ENCODE measurements at places on chromosomes 1 and 21.
A peak's percentile ranks its signal among the peaks of the same experiment; 100 is the strongest.

- no peak for DNase-seq
These were observed 116.8 kb downstream of the LRRC53 start for GRCh38 chr1:74395571-74395970.

DNA sequence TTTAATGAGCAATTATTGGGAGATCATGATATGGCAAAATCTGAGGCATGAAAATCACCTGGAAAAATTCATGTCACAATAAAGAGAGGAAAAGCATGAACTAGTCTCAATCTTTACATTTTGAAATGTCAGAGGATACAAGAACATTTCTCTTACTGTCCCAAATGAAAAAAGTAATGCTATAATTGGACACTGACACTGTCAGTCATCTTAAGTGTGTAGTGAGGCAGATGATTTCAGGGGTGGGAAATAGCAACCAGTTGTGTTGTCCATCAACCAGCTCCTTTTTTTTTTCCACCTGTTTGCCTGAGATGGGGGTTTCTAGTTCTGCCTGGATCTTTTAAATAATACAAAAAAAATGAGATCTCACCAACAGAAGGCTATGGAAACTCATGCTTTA is 646.2 kb downstream of the KCNT2 start:
- no peak for DNase-seq

DNA sequence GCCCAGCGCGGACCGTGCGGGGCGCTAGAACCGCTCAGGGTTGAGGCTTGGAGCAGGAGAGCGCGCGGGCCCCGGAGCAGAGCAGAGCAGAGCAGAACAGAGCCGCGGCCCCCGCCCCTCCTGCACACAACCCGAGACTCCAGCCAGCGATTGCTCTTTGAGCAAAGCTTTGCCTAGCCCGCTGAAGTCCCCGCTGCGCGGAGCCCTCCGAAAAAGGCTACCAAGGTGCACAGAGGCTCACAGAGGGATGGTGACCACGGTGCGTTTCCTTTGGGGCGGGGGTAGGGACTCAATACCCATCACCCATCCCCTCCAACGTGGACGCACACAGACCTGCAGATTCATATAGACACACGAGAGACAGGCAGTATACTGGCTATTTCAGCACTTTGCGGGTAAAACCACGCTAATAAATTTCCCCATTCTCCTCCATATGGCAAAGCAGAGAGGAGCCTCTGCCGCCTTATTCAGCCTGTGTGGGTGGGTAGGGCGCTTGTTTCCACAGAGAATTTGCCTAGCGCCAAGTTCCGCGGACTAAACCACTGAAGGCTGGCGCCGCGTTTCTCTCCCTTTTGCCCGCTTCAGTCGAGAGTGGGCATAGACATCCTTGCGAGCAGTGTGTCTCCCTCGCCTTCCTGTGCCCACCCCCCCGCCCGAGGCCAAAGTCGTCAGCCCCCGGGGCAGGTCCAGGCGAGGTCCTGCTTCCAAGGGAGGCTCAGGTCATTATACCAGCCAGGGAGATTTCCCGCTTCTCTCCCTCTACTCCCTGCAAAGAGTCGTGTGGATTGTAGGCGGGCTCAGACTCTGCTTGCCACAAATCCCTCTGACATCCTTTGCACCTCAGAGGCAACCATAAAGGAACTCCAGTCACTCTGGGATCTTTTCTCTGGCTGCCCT is 8.5 kb downstream of the HLX start:
- DNase-seq: no peak

GRCh38 chr1:229094476-229095311 is 176.2 kb upstream of the RAB4A start:
- DNase-seq: no peak

DNA sequence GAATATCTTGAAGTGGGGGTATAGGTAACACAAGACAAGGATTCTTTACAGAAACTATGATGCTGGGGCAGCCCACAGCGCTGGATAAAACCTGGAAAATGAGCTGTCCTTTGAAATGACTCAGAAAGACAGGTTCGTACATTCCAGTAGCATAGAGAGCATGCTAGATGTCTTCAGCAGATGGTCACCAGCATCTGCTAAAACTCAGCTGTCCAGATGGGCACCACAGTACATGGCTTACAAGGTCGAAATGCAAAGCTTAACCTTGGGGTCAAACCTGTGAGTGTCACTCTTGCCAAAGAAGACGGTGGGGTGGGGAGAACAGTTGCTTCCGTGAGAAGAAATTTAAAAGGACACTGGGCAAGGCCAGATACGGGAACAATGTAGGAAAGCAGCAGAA is 41.3 kb upstream of the TRIM45 start:
- no peak for DNase-seq

DNA sequence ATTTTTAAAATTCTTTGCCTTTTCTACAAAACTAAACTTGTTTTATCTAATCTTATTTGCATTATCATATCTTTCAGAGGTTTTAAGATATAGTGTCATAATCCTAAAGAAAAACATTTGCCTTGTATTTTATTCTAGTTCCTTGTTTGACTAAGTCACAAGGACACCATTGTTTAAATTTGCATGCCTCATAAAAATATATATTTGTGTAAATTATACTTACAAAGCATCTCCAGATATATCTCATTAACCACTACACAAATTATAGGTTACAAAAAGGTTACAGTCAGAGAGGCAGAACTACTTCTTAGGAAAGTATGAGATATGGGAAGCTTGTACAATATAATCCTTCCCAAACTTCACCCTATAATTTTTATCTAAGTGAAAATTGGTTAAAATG is 4.2 kb upstream of the RGS13 start:
- DNase-seq: no peak

GRCh38 chr21:28632755-28633408 is 359.8 kb downstream of the LTN1 start:
- DNase-seq: no peak

GRCh38 chr21:42991992-42992740 is 17.8 kb downstream of the PKNOX1 start:
- no peak for DNase-seq

- DNase-seq: no peak
These were observed 126.7 kb downstream of the PRRX1 start for GRCh38 chr1:170790651-170791071.

DNA sequence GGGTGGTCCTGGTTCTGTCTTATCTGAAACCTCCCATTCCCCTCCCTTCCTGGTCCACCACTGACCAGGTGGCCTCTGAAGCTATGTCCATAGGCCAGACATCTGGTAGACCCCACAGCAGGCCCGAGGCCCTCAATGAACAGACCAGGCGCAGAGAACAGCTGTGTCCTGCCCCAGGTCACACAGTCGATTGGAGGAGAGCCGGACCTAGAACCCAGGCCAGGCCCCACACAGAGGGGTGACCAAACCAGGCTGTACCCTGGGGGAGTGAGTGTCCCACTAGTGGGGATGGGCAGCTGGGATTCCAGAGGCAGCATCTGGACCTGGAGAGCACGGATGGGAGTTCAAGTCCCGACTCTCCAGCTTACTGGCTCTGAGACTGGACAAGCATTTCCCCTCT is 29.2 kb downstream of the RNU1-1 start:
- no peak for DNase-seq

DNA sequence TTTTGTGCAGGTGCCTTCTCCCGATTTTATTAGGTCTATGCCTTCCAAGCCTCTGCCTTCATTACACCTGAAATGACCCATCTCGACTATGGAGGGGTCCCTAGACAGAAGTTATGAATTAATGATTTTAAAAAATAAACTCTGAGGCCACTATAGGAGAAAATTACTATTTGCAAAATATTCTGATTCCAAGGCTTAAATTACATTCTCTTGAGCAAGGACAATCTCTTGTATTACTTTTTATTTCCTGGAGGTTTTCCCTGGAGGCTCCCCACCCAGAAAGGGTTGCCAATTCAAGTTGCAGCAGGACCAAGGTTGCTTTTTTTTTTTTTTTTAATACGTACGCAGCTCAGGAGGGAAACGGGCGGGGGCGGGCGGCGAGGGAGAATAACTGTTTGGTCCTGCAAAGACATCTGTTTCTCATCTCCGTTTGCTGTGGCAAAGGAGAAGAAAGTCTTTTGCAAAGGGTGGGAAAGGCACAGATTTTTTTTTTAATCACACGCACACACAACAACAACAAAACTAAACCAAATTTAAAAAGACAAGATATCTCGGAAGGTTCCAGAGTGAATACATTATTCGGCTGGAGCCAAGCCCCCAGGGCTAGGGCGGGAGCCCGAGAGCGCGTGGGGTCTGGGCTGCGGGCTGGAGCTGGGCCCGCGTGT is 618 bp upstream of the SERTAD4 start:
- no peak for DNase-seq

- DNase-seq: no peak
These were observed 18.9 kb upstream of the IPP start for GRCh38 chr1:45769261-45769932.

DNA sequence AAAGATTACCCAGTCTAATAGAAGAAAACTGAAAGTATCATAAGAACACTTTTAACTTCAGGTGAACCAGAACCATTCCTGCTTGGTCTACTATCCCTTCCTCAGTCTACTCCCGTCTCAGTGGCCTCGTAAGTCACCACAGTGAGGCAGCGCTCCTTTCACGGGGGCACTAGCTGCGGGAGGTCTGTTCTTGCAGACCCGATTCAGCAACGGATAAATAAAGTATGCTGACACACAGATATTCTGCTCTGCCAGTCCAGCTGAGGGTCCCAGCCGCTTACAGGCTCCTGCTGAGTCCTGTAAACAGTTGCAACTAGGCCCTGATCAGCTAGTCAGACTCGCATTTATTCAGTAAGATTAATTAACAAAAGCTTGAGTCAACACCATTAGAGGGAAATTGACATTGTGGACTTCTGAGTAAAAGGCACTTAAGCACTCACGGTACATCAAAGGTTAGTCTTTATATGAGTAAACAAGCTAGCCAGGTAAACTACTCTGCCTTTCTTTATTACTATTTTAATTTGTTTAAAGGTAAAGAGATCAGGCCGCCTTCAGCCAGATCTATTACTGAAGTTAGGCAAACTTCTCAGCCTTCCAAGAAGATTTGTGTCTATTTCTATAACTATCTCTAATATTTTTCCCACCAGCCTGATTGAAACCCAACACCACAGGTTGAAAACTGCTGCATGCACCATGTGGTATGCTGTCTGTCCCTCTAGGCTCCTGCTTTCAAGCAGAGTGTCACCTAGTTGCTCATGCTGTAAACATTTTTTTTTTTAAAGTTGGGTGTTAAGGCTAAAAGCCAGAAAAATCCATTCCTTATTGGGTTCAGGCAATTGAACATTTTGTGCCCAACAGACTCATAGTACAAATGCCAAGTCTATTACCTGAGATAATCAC is 87.7 kb downstream of the INTS7 start:
- DNase-seq: no peak

- DNase-seq: no peak
These were observed 213.7 kb upstream of the TMPRSS15 start for GRCh38 chr21:18617291-18617690.

- no peak for DNase-seq
These were observed 43.6 kb upstream of the ROR1 start for GRCh38 chr1:63730211-63730610.

DNA sequence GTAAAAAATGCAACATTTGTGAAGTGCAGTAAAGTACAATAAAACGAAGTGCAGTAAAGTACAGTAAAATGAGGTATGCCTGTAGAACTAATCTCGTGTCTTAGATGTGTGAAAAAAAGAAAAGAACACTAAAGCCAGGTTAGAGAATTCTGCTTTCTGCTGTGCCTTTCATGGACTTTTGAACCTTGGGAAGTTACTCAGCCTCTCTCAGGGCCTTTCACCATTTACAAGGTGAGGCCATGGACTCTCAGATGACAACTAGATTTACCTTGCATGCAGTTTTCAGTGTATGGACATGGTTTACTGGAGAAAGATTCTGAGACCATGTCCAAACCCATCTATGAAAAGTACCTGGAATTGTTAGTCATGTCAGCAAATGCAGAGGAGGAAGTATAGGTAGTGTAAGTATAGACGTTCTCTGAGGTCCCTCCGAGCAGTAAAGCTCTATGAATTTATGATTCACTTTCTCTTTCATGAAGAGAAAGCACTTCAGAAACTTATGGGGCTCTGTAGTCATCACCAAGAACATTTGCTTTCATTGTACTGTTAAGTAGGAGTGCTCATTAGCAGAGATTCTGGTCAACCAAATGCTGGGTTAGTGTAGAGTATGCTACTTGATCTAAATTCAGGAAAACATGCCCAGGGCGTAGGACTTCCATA is 143.1 kb downstream of the CACNA1E start:
- DNase-seq: no peak

GRCh38 chr1:23810818-23811540 is 10.4 kb upstream of the GALE start:
- peak; percentile 81 for DNase-seq

- no peak for DNase-seq
These were observed 34.0 kb upstream of the BCAR3 start for GRCh38 chr1:93715529-93716126.

- DNase-seq: no peak
These were observed 7.1 kb upstream of the ZNF697 start for GRCh38 chr1:119655154-119655553.

DNA sequence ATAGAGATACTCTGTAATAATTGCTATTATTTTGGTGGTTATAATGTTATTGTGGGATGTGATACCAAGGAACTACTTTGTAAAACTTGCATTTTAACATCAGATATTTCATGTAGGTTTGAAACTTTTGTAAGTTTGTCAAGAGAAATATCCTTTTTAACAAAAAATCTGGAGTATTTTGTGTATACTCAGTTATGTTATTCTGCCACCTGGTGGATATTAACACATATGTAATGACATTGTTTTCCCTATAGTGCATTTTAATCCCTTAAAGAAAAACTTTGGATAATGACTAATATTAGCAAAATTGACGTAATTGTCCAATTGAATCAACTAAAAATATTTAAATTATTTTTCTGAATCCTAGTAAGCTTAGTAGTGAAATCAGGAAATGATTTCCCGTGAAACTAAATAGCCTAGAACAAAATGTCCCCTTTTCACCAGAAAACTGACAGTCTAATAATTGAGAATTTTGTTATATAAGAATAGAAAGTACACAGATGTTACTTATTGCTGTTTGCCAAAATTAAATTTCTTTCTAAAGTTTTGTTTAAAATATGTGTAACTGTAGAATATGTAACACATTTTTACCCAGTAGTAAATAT is 39.6 kb downstream of the KCTD3 start:
- DNase-seq: no peak

DNA sequence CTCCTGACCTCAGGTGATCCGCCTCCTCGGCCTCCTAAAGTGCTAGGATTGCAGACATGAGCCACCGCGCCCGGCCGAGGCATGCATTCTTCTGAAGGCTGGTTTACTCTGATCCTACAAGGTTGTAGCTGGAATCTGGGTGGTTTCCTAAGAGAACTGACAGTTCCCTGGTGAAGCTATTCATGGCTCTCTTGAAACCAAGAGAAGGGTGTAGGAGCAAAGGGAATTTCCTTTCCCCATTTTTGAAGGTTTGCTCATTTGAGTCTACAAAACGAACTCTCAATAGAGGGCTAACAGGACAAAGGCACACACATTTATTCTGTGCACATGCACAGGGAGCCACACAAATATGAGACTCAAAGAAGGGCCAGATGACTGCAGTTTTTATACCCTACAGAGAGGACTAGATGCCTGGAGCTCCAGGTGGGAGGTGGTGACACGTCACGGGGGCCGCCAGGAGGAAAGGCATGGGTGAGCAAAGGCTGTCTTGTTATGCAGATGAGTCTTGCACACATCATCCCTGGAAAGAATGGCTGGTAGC is 49.5 kb upstream of the ERRFI1 start:
- no peak for DNase-seq
